ENCODE measurements at places on chromosomes 2 and 18. TPM values are rescaled to one million over a fixed set of nuclear protein-coding genes. Genes with fewer than 3 reads are reported as not detected.

The MYO3B gene
- 0.23 TPM for total RNA-seq

The ANKRD30B gene
- not detected for total RNA-seq

The SLC38A11 gene
- 63.3 TPM for total RNA-seq

GRCh38 chr2:69386360-69386759, 667 bp downstream of the GFPT1 start:
- DNase-seq, result no peak

- DNase-seq, result peak; percentile 24
These were observed 436.6 kb upstream of the FANCL start for GRCh38 chr2:58677748-58678147.

GRCh38 chr2:235472443-235472842, 21.4 kb upstream of the AGAP1 start:
- no peak for DNase-seq

DNA sequence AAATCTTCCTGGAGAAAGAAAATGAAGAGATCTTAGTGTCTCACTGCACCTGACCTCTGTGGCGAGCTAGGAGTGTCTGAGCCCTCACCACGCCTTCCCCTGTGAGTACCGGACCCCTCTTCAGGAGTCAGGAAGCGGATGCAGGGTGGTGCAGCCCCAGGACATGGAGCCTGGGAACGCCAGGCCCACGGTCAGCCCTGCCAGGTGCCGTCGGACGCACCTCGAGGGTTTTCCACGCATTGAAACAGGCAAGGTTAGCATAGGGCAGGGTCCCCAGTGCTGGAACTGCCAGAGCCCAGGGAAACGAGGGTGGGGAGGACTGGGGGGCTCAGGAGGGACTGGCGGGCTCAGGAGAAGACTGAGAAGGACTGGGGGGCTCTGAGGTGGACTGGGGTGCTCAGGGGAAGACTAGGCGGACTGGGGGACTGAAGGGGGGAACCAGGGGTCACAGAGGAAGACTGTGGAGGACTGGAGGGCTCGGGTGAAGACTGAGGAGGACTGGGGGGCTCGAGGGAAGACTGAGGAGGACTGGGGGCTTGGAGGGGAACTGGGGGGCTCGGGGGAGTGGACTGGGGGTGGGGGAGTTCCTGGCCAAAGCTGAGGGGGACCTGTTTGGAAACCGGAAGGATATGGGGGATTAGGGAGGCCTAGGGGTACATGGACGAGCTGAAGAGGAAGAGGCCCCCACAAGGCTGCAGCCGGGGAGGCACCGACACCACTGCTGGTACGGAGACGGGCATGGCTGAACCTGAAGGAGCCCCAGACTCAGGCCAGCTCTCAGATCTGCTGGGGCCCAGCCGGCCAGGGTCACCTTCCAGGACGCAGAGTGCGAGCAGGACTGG, 65.2 kb upstream of the SNTG2 start:
- peak; percentile 7 for DNase-seq

DNA sequence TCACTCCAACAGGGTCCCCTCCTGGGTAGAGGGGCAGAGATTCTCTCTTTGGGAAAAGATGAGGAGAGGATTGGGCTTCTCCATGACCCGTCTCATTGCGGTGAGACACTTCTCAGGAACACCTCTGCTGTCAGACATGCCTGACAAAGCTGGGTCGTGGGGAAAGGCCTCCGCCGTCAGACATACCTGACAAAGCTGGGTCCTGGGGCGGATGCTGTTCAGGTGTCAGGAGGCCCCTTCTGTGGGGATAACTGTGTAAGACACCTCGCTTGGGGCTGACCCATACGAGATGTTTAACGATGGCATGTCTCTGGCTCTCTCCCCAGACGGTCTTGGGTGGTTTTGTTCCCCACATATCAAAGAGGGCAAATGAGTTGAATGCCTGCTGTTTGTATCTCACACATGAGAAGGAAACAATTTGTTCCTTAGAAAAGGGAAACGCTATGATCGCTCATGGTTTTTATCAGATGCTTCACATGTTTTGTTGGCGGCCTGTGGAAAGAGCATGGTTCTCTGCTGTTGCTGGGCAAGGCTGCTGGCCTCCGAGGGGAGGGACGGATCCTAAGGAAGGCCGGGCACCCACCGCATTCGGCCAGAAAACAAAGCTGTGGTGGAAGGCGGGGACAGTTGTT, 40.8 kb upstream of the PXDN start:
- DNase-seq, result no peak

DNA sequence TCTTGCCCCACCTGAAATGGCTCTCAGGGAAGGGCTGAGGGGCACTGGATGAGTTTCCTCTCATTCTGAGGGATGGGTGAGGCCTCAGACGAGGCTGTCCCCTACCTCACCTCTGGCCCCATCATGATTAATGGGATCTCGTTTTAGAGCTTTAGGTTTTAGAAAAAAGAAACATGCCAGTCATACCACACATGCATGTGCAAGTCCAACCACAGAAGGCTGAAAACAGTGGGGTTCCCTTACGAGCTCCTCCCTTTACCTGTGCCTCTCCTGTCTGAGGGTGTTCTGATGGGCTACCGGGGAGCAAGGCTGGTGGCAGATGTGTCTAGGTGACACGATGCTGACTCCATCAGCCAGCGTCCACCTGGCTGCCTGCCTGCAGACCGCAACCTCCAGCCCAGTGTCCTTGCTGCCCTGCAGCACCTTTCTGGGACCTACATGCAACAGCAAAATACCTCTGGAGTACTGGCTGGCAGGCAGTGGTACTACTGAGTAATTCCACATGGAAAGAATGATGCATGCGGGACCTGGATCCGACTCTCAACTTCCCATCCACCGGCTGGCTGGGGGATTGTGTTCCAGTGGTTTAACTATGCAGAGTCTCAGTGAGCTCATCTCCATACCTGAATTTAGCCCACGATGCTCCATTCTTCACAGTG, 9.1 kb upstream of the LYPD6B start:
- DNase-seq, result no peak
